ENCODE measurements at places on chromosomes 2 and 18. TPM values are rescaled to one million over a fixed set of nuclear protein-coding genes. Genes with fewer than 3 reads are reported as not detected.

DNA sequence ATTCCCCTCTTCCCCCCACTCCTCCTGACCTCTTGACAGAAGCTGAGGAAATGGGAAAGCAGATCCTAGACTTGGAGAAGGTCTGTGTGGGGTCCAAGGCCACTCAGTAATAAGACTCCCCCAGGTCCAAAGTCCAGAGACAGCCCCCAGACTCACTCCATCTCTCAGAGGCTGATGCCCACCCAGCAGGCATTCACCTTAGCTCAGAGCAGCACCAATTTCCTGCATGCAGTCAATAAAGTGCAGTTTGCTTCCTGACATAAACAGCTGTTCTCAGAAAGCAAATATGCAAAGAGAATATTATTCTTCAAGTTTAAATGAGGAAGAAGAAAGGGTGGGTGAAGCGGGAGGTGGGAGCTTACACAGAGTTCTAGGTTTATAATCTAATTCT lies 84.1 kb upstream of the RTN4 start:
- DNase-seq, result no peak

DNA sequence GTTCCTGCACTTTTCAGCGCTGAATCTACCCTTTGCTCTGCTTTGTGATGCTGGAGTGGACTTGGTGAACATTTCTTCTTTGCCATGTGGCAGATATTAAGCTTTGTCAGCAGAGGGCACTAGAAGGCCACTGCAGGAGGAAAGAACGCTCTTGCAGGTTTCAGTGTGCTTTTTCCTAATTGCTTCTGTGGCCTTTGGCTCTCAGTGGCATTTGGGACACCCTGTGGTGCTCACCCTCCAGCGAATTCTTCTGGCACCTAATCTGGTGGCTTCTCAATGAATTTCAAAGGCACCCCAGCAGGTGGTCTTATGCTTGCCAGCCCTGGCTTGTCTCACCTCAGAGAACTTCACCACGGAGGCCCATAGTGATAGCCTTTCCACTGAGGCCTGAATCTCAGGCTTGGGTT lies 146.7 kb downstream of the MYO3B start:
- no peak for DNase-seq

DNA sequence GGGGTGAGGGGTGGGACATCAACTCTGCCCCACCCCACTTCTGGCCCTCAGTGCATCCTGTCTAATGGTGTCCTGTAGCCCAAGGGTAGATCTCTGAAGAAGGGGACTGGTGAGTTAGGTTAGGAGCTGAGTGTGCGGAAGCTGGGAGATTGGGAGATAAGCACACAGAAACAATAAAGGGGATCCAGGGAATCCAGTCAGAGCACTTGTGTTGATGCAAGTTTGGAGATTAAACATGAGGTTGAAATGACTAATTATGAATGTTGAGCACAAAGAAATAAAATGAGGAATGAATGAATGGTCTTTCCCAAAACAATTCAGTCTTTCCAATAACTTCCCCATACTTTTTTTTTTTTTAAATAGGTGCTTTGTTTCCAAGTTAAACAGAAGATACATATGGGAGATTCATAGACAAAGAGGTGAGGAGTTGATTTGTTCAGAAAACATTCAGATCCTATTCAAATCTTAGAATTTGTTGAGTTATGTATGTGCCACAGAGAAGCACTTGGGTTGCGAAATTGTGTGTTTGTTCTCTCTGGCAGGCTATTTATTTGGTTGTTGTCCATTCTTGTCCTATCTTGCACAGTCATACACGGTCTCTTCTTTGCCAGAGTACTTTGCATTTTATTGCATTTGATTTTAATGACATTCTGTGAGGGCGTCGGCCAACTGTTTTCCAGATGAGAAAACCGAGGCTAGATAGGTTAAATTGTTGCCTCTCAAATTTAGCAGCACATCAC lies 31.6 kb upstream of the NABP1 start:
- no peak for DNase-seq

The SLC19A3 gene
- polyA plus RNA-seq, result 0.15 TPM

DNA sequence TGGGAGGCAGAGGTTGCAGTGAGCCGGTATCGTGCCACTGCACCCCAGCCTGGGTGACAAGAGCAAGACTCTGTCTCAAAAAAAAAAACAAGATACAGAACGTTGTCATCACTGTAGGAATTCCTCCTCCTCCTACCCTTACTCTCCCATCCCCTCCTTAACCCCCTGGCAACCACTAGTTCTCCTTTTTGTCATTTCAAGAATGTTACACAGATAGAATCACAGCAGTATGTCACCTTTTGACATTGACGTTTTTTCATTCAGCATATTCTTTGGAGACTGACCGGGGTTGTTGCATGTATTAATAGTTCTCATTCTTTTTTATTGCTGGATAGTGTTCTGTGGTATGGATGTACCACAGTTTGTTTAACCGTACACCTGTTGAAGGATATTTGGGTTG lies 32.4 kb downstream of the TTLL4 start:
- DNase-seq, result no peak

DNA sequence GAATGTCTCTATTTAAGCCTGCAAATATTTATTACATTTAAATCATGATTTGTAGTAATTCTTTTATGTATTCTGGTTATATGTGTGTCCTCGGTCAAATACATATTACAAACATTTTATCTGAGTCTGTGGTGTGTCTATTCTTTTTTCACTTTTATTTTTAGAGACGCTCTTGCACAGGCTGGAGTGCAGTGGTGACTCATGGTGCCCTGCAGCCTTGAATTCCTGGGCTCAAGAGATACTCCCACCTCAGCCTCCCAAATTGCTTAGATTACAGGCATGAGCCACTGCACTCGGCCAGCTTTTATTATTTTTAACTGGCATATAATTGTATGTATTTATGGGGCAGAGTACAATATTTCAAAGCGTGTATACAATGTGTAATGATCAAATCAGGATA lies 47.5 kb downstream of the ARID5A start:
- DNase-seq, result no peak

The SLC16A14 gene
- 2.2 TPM for polyA plus RNA-seq

GRCh38 chr2:233679196-233679595 lies 2.5 kb upstream of the UGT1A7 start:
- no peak for DNase-seq

The STAT4 gene
- polyA plus RNA-seq, result 4.0 TPM

The ZNF396 gene
- polyA plus RNA-seq, result 1.0 TPM

All from spleen (tissue), 13 donors.